ENCODE measurements at places on chromosomes 3 and 15.

DNA sequence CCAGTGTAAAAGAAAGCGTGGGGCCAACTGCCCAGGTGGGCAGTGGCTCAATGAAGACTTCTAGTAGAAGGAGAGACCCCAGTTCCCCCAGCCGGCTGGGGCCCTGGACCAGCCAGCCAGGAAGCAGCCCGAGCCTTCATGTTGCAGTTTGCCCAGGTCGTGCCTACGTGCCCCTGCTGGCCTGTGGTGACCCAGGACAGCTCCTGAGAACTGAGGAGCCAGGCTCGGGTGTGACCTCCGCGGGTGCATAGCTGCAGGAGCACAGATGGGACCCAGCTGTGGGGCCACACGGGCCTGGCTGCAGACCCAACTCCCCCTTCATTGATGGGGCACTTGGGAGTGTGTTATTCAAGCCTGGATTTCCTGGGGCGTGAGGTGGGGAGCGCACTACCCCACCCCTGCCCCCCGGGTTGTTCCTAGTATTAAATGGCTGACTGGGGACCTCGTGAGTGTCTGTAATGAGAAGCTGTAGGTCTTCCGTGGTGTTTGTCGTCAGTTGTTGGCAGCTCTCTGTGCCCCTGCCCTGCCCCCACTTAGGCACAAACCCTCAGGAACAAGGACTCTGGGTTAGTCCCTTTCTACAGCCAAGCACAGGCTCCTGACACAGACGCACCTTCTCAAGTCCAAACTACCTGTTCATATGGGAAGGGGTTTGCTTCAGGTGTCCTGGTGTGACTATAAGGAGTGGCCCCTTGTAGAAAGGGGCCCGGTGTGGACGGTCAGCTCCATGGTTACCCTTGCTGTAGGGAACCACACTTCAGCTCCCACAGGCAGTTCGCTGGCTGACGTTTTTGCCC, 39.1 kb downstream of the IDH2 start:
- no peak for DNase-seq

- no peak for DNase-seq
These were observed 8.6 kb downstream of the GPX1 start for GRCh38 chr3:49349348-49350114.

GRCh38 chr3:186517218-186517617, 27.0 kb downstream of the CRYGS start:
- DNase-seq: no peak

- DNase-seq: no peak
These were observed 596 bp upstream of the SGO1 start for GRCh38 chr3:20186600-20187004.

DNA sequence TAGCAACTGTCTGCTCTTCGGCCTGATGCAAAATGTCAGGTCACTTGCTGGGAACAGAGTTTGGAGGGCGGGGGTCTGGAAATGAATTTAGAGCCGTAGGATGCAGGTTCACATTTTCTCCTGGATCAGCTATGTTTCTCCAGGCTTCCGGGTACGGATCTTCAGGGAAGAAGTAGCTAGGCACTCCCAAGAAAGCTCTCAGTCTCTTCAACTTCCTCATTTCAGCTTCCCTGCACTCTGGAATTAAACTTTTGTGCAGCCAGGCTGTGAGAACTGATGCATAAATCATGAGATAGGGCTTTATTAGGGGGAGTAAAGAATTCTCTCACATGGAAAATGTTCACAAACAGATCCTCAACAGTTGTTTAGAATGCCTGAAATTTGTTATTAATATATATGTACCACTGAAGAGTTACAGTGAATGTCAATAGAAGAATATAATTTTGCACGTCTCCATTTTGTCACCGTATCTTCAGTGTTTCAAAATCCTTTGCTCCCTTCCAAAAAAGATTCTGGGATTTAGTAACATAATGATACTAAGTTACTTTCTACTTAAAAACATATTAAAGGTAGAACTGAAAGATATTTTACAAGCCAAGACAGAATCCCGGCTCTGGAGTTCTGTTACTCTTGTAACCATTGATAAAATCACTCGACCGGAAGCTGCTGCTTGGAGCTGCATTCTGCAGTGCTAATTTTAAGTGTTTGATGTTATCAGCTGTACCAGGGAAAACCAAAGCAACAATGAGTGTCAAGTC, 178.5 kb upstream of the P2RY1 start:
- DNase-seq: no peak

GRCh38 chr15:81331600-81331999, 7.7 kb upstream of the STARD5 start:
- DNase-seq: no peak

DNA sequence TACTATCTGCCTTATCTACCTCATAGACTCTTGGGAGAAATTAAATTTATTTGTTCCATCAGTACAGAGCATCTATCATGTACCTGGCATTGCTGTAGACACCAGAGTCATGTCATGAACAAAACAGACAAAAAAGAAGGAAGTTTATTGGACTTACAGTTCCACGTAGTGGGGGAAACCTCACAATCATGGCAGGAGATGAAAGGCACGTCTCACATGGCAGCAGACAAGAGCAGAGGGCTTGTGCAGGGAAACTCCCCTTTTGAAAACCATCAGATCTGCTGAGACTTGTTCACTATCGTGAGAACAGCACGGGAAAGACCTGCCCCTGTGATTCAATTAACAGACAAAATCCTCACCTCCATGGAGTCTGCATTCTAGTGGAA, 25.6 kb upstream of the ACAP2 start:
- no peak for DNase-seq

DNA sequence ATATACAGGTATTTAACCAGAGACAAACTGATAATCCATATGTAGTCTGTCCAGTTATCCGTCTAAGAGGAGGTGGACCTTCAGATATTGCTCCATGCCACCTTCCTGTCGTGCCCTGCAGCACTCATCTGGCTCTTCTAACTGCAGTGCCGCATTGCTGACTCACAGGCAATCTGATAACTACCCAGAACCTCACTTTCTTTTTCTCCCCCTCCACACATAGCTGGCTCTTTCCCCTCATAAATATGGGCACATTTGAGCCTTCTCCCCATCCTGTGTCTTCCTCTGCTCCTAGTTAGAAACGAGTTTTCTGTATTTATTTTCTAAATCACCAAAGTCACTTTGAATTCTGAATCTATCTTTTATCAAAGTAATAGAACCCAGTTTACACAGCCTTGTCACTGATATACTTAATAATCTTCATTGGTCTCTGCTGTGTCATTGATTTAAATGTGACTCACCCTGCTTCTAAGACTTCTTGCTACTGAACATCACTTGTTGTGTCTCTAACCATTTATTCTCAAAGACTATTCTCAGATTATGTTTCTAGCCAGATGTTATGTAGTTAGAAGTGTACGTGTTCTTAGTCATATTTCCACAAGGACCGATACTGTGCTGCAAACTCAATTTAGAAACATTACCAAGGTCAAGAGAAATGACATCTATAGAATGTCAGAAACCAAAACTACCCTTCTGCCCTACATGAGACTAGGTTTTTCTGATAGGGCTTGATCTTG, 17.4 kb upstream of the KCNMB2 start:
- no peak for DNase-seq

DNA sequence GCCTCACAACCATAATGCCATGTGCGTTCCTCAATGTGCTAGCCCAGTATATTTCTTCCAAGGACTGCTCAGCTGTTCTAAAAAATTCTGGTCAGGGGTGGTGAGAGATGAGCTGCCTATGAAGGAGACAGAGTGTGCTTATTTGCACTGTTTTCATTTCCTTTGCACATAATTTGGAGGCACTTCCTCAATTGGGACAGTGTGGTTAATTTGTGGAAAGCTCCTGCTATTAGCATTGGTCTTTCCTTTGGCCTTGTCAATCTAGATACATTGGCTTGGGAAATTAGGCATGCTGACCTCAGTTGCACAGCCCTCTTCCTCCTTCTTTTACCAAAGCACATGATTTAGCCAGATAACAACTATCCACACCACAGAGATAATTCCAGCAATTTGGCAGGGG, 9.4 kb downstream of the FAM81A start:
- DNase-seq: no peak

GRCh38 chr3:33095436-33095835, 1.5 kb downstream of the GLB1 start:
- no peak for DNase-seq

DNA sequence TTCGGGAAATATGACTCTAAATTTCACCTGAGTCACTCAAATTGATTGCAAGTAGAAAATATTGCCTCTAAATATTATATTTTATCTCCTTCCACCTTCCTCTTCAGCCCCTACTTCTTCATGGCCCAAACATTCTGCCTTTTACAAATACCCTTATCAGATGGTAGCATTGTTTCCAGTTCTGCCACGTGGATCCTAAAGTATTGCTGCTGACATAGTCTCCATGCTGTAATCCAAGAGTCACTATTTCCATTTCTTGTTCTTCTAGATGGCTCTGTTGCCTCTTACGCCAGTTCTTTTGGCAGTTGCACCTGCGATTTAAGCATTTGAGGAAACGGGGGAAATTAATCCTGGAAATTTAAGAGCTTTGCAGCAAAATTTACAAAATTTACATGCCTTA, 13.6 kb downstream of the LMOD3 start:
- no peak for DNase-seq

- no peak for DNase-seq
These were observed 858 bp upstream of the SACM1L start for GRCh38 chr3:45688194-45688881.

DNA sequence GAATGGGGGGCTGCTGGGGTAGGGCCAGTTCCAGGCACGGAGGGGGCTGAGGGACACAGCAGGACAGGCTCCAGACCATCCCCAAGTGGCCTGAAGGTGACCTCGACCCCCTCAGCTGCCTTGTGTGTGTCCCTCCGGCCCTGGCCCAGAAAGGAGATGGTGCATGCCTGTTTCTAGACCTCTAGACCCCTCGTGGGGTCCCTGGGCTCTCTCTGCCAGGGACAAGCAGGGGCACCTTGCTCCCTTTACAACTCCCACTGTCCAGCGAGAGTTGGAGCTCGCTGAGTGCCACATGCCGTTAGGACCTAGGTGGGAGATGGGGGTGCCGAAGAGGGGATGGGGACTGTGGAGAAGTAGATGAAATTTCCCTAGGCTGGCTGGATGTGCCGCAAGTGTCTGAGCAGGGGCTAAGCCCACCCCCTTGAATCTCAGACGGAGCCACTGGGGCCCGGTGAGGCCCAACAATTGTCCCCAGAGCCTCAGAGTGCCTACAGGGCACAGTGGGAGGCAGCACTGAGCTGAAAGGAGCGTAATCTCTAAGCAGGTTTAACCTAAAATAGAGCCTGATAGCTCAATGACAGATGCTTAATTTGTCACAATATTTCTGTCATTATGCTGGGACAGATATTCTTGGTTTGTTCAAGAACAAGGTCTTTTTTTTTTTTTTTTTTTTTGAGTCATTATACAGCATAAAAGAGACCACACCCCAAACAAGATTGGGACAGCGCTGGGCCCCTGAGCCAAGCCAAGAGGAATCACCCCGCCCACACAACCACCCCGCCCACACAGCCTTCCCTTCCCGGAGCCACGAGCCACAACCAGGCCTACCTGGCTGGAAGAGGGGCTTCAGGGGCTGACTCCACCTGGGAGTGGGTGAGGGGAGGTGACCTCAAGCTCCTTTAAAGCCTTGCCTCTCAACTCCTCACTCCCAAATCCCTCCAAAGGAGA, 23.6 kb upstream of the KLF13 start:
- DNase-seq: no peak

DNA sequence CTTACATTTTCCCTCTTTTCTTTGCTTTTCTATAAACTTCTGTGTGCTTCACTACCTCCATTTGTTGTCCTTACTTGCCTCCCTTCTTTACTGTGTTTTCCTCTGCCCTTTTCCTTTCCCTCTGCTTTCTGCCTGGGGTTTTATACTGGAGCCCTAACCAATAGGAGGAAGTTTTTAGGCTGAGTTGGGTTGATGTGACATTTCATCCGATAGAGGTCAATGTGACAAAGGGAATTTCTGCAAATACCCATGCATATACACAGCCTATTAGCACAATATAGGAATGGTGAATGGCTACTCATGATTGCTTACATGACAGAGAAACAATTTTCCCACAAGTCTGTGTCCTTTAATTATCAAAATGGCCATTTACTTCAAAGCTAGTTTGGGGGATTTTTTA, 153.0 kb upstream of the ARPP21 start:
- DNase-seq: no peak

DNA sequence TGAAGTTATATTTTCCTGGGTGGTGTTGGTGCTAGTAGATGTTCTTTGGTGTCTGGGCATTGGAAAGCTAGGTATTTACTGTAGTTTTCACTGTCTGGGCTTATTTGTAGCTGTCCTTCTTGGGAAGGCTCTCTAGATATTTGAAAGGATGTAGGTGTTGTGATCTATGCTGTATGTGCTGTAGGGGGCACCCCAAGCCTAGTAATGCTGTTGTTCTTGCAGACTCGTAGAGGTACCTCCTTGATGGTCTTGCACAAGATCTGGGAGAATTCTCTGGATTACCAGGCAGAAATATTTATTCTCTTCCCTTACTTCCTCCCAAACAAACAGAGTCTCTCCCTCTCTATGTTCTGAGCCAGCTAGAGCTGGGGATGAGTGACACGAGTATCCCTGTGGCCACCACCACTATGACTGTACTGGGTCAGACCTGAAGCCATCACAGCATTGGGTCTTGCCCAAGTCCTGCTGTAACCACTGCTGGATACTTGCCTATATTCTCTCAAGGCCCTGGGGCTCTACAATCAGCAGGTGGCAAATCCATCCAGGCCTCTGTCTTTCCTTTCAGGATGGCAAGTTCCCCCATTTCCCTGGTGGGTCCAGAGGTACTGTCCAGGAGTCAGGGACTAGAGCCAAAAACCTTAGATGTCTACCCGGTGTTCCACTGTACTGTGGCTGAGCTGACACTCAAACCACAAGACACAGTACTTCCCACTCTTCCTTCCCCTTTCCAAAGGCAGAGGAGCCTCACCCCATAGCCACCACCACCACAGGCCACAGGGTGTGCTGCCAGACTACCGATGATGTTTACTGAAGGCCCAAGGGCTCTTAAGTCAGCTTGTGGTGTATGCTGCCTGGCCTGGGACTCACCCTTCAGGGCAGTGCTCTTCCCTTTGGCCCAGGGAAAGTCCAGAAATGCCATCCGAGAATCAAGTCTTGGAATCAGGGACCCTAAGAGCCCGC, 195.2 kb upstream of the DPPA4 start:
- DNase-seq: peak; percentile 4

GRCh38 chr15:47473832-47474231, 243.5 kb upstream of the SEMA6D start:
- DNase-seq: no peak

GRCh38 chr3:59595830-59596229, 546.0 kb upstream of the CFAP20DC start:
- no peak for DNase-seq

GRCh38 chr3:126134219-126134975, 46.0 kb downstream of the ALDH1L1 start:
- peak; percentile 11 for DNase-seq

DNA sequence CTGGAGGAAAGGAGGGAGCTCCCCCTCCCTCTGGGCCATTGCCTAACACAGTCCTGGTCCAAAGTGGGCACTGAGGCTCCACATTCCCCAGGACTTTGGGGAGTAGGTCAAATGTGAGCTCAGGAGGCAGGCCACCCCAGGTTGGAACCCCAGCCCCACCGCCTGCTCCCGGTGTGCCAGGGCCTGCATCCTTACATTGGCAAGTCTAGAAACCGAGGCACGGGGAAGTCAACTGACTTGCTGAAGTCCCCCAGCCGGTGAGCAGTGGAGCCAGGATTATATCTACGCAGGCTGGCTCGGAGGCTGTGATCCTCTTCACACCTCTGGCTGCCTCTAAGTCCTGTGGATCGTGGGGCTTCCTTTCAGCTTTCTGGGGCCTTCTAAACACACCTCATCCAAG, 48.7 kb downstream of the RHCG start:
- no peak for DNase-seq

All from stimulated activated CD8-positive, alpha-beta memory T cell treated with anti-CD3 and anti-CD28 coated beads, Interleukin-2, amount 100 ng/mL, for 48 hours (primary cell).